ENCODE measurements at places on chromosomes 5 and 9. TPM values are rescaled to one million over a fixed set of nuclear protein-coding genes. Genes with fewer than 3 reads are reported as not detected.

The PCDHGA6 gene
- total RNA-seq: 1.7 TPM

The RIMOC1 gene
- total RNA-seq: 10.7 TPM

The SCGB3A2 gene
- total RNA-seq: not detected

The C5orf15 gene
- total RNA-seq: 17.1 TPM

The UNC13B gene
- total RNA-seq: 20.4 TPM

The FCHO2 gene
- total RNA-seq: 25.9 TPM

The FAM81B gene
- 0.22 TPM for total RNA-seq

All from lung microvascular endothelial cell (primary cell).